ENCODE measurements at places on chromosomes 7 and 10. TPM values are rescaled to one million over a fixed set of nuclear protein-coding genes. Genes with fewer than 3 reads are reported as not detected.

- no peak for DNase-seq
Measured at GRCh38 chr10:113035732-113036312, 85.8 kb downstream of the TCF7L2 start.

- DNase-seq = no peak
Measured at GRCh38 chr10:16945593-16945992, 128.4 kb upstream of the RSU1 start.

- DNase-seq = no peak
Measured at GRCh38 chr7:2496375-2496774, 20.2 kb upstream of the GRIFIN start.

DNA sequence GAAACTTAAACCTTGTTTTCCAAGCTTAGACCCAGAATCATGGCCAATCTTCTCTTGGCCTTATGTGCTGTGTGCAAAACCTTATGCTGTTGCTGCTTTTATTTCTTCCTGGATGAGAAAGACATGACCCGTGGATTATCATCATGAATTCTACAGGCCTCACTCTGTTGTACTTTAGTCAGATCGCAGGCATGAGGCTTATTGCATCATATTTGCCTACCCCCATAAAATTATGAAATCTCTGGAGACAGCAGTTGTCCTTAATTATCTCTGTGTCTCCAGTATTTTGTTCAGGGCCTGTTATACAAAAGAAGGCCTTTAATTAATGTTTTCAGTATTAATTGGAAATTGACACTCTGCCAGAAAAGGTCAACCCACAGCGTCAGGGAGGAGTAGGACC, 71.6 kb downstream of the PLCE1 start:
- no peak for DNase-seq

Gene AGBL3
- total RNA-seq = 1.9 TPM

- DNase-seq = peak; percentile 64
Measured at GRCh38 chr10:121927318-121927840, 452 bp downstream of the ATE1 start.

DNA sequence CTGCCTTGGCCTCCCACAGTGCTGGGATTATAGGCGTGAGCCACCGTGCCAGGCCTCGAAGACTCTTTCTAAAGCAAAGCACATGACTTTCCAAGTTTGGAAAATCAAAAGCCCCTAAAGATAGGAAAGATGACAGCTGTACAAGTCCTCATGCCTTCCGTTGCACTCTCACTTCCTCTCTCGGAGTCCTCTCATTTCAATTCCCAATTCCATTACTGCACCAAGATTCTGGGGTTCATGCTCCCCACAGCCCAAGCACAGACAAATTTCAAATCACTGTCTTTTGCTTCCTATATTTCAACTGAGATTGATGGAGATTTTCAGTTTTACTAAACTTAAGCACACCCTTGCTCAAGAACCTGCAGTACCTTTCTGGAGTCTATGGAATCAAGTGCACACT, 10.9 kb upstream of the PLAU start:
- DNase-seq = no peak

Gene SUN3
- total RNA-seq = not detected

- DNase-seq = no peak
Measured at GRCh38 chr10:62745581-62745980, 58.9 kb upstream of the ADO start.

Gene NAT16
- not detected for total RNA-seq

Gene HTR5A
- not detected for total RNA-seq

GRCh38 chr7:131400681-131401176, 73.1 kb downstream of the MKLN1 start:
- no peak for DNase-seq

GRCh38 chr7:102396710-102397019, 502 bp downstream of the PRKRIP1 start:
- DNase-seq = no peak

Gene CCDC136
- total RNA-seq = 8.5 TPM

DNA sequence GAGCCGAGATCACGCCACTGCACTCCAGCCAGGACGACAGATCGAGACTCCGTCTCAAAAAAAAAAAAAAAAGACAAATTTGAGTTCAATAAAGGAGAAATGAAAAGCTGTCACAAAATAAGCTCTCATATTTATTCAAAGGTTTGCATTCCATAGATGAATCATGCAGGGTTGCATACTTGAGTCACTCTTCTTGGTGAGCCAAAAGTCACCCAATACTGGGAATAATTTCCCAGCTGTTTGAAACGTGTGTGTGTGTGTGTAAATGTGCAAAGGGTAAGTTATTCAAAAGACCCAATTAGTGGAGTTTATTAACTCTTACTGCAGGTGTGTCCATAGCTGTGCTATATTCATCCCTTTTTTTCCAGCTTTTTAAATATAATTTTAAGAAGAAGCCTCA, 297.7 kb downstream of the CCDC3 start:
- no peak for DNase-seq

Gene UCMA
- not detected for total RNA-seq

Gene SUFU
- total RNA-seq = 6.4 TPM

DNA sequence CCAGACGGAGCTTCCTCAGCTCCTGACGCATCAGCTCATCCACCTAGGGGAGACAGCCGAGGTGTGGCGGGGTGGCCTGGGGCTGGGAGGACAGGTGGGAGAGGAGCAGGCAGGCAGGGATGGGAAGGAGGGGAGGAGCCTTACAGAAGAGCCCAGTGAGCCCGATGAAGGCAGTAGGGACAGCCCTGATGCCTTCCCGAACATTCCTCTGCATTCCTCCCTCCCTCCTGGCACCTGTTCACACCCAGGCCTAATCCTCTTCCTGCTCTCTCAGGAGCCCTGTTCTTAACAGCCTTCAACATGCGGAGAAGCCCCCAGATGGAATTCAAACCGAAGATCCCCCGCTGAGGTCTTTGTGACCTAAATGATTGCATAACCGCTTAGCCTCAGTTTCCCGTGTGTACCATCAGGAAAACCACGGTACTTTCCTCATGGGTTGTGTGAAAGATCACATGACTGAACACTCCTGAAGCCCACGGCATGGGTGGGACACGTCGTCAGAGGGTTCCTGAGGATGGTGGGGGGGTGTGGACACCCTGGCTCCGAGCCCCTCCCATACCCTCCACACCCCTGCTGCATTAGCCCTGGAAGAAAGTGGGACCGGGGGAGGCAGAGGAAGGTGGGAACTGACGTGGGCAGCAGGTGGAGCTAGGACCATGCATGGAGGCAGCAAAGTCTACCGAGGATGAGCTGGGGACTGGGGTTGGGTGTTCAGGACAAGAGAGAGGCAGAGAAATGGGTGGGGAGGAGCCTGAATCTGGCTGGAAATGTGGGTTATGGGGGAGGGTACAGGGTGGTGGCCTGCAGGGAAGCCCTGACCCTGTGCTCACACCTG, 8.8 kb upstream of the ASB10 start:
- no peak for DNase-seq

GRCh38 chr10:103281753-103282152, 4.8 kb downstream of the INA start:
- DNase-seq = no peak

GRCh38 chr10:6167456-6167855, 35.3 kb upstream of the PFKFB3 start:
- DNase-seq = no peak

GRCh38 chr7:100490483-100491191, 6.9 kb downstream of the NYAP1 start:
- no peak for DNase-seq

Gene PTCD1
- 4.6 TPM for total RNA-seq

Gene CC2D2B
- 1.6 TPM for total RNA-seq

GRCh38 chr10:76177936-76178335, 746.5 kb downstream of the LRMDA start:
- no peak for DNase-seq

GRCh38 chr7:30727061-30727945, 24.6 kb upstream of the INMT start:
- DNase-seq = no peak

GRCh38 chr7:129951226-129952085, 1.3 kb downstream of the UBE2H start:
- no peak for DNase-seq

Gene LIPN
- not detected for total RNA-seq

Gene SLC26A5
- not detected for total RNA-seq

DNA sequence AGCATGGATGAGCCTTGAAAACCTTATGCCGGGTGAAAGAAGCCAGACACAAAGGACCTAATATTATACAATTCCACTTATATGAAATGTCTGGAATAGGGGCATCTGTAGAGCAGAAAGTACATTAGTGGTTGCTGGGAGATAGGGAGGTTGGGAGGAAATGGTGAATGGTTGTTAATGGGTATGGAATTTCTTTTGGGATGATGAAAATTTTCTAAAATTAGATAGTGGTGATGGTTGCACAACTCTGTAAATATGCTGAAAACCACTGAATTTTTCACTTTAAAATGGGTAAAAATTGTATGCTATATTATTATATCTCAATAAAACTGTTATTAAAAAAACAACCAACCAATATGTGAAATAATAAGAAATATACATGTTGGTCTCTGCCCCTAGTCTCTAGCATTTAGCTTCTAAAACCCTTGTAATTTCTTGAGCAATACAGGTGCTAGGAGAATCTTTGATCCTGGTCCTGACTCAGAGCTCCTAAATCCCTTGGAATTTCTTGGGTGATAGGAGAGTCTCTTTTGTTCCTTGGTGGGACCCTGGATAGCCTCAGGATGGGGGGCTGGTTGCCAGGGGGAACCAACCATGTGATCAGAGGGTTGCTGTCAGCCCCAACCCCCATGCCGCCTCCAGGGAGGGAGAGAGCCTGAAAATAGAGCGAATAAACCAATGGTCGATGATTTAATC, 64.0 kb downstream of the TACR2 start:
- no peak for DNase-seq

Gene ANKRD2
- total RNA-seq = 204 TPM

GRCh38 chr7:74059037-74059436, 24.6 kb upstream of the LIMK1 start:
- no peak for DNase-seq

DNA sequence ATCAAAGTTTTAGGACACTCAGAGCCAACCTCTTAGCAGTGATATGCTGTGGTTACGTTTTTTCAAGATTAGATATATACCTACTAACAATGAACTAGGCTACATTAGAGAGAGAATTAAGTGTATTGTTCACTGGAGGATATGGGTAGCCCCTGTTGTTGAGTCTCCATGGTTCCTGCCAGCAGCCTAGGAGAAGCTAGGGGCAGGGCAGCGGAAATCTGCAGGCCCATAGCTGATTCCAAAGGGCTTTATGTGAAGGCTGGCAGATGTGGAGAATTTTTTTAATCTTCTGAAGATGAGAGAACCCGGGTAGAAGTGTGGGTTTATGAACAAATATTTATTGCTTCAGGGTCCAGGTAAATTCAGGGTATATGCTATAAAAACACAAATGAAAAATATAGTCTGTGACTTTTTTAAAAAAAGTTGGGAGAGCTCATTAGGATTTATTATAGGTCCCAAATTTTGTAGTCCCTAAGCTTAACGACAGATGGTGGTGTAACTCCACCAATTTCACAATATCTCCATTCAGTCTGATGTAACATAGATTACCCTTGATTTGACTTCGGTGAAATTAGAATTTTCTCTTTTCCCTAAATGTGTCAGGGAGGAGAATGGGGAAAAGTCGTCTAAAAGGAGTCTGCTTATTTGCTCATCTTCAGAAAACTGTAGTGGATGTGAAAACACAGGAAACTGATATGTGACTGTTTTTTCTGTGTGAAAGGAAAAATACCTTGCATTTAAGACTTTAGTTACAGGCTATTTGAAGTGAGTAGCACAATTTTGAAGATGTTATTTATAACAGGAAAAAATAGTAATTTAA, 163.0 kb upstream of the PPP1R3A start:
- no peak for DNase-seq

Gene ASZ1
- not detected for total RNA-seq

Gene NRG3
- total RNA-seq = 1.4 TPM

Gene GBX1
- not detected for total RNA-seq

GRCh38 chr7:113998934-113999333, 80.1 kb upstream of the PPP1R3A start:
- DNase-seq = no peak

- no peak for DNase-seq
Measured at GRCh38 chr10:70926226-70927000, 38.0 kb upstream of the PCBD1 start.

DNA sequence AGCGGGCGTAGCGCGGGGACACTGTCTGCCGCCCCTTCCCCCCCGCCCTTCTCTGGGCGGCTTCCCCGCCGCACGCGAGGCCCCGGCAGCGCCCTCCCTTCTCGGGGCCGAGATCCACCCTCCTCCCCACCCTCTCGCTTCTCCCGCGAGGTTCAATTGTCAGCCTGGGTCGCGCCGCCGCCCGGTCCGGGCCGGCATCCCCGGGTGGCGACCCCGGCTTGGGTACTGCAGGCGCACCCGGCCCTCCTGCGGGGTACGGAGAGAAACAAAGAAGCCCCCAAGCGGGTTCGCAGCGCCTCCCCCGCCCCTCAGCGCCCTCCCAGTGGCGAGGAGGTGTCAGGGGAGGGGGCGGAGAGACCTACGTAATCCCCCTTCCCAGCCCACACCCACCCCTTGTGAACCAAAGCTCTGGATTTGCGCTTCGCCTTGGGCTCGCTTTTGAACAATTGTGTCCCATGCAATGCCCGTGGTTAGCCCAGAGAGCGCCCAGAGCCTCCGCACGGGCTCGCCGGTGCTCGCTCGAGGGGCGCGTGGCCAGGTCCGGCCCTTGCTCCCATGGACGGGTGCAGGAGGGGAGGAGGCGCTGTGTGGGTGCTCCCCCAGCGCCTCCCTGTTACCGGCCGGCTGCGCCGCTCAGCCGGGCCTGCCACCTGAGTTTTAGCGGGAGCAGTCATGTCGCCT, 634 bp downstream of the HECW1 start:
- no peak for DNase-seq

DNA sequence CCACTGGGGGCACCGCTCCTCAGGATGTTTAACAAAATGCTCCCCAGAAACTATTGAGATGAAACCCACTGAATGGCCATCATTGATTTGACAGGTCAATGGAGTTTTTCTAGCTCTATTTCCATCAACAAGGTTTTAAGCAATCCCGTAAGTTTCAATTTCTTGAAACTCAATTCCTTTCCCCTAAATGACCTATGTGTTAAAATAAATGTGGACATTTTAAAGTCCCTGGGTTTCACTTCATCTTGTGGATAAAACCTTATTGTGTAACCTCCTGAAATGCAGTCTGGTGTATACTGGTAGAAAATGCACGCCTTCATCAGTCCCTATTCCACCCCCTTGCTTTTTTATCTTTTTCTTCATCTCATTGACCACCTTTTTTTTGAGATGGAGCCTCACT, 8.9 kb upstream of the C7orf33 start:
- DNase-seq = no peak

DNA sequence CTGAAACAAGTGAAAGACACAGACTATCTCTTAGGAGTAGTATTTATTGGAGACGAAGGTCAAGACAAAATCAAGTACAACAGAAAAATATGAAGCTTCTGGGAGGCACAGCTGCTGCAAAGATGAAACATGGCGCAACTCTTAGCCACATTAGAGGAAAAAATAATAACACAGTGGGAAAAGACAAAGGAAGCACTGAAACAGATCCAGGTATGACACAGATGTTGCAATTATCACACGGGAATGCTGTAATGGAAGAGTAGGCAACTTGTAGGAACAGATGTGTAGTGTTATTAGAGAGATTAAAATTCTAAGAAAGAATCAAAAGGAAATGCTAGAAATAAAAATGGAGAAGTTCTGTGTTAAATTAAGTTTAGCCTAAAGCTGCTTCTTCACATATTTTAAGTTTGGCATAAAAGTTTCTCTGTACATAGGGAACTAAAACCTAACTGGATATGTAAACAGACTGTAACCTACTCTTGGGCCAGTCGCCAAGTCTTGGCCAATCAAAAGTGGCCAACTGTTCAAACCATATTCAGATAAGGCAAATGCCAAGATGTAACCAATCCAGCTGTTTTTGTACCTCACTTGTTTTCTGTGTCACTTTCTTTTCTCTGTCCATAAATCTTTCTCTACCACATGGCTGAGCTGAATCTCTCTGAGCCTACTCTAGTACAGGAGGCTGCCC, 1132.0 kb upstream of the LRRTM3 start:
- DNase-seq = no peak

Gene GIMAP4
- 22.3 TPM for total RNA-seq

Gene AP5Z1
- total RNA-seq = 9.2 TPM

All from right atrium auricular region (tissue), 2 donors.